ENCODE measurements at places on chromosomes 5 and 9.

DNA sequence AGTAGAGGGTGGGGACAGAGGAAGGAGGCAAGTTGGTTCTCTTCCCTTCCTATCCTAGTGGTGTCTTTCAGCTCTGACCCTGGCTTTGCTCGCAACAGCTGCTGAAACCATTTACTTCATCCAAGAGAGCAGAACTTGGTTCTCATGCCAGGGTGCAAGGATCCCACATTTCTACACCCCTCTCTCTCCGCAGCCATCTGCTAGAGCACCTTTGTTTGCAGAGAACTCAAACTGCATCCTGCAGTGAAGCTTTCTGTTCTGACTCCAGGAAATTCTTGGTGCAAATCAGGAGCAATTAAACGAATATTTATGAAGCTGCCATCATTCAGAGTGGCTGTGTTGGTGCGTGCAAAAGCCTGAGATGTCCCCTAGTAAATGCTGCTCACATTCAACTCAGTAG lies 31.9 kb downstream of the NEUROG1 start:
- DNase-seq = no peak

DNA sequence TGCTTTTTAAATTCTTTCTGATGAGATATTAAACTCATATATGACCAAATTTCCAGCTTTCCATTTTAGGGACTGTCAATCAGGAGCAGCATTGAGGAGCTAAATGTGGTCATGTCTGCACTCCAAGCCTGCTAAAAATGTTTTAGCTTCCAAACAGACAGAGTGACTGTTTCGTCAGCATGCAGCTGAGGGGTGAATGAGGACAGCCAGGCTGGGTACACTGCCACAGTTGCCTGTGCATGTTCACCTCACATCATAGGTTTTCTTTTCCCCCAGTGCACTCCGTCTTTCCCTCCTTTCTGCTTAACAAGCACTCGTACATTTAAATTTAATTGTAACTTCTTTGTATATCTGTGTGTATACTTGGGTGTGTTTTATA lies 138.1 kb downstream of the ARRDC3 start:
- no peak for DNase-seq

GRCh38 chr5:71922584-71923106 lies 184.6 kb upstream of the MAP1B start:
- no peak for DNase-seq

GRCh38 chr5:54091307-54092130 lies 218.9 kb downstream of the ARL15 start:
- DNase-seq = no peak

DNA sequence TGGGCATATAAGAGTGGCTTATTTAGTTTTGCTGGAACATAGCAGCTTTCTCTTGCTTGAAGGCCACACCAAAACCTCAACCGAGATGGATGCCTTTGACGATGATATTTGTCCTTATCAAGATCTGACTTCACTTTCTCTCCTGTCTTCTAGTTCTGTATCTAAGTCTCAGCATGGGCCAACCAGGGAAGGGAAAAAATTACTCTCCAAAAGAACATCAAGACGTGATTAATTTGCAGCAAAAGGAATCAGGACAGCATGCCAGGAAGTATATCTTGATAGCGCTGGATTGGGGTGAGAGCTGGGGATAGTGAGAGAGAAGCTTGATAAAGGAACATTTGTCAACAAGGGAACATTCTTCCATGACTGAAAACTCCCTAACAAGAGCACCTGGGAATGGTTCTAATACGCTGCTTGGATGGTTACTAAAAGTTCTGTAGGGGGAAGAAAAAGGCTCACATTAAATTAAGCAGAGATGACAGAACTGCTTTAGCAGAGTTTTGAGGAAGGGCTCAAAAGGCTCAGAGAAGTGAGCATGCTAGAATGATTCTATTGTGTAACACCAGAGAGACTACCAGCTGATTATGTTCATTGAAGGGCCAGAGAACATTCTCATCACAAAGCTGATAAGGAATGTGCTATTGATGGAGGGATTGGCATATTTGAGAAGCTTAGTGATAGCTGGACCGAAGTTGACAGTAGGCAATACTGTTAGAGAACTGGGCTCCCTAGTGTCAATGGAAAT lies 21.6 kb upstream of the ANXA1 start:
- DNase-seq = no peak

GRCh38 chr9:131116281-131117120 lies 8.9 kb upstream of the NUP214 start:
- DNase-seq = no peak

DNA sequence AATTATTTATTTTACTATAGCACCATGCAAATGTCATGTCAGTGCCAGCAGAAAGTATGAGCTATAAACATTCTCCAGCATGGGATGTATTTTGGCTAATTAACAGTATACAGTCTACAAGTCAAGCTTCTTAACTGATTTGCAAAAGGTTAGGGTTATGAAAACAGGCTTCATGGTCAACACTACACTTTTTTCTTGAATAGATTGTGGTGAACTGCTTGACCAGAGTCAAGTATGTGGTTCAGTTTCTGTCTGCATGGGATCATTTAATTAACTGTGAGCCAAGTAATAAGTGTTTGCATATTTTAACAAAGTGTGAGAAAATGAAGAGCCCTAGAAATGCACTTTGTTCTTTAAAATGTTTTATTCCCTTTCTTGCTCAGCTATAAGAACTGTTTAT lies 14.5 kb upstream of the GNAQ start:
- DNase-seq = no peak

GRCh38 chr9:84759300-84759750 lies 89.8 kb downstream of the NTRK2 start:
- DNase-seq = no peak
